ENCODE measurements at places on chromosomes 11 and 22.

DNA sequence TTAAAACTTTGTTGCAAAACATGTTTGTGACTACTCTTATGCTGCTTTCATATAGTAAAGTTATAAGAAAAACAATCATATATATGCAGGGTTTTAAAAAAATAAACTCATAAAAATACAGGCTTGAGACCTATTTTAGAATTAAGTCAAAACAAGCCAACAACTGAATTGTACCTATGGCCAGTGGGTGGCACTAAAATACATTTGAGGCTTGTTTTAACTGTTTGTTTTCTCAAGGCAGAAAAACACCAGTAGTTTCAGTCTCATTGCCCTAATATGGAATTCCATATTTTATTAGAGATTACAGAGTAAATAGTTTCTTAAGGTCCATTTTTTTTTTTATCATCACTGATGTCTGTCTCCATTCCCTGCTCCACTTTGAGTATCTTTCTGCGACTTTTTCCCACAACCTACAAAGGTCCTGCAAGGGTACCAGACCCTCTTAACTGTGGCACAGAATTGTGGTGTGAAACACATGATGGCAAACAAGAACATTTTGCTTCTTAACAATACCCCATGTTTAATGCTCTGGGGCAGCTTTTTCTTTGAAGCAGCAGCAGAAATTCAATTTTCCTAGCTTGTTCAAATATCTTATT lies 8.5 kb upstream of the CCDC89 start:
- peak; percentile 39 for DNase-seq

DNA sequence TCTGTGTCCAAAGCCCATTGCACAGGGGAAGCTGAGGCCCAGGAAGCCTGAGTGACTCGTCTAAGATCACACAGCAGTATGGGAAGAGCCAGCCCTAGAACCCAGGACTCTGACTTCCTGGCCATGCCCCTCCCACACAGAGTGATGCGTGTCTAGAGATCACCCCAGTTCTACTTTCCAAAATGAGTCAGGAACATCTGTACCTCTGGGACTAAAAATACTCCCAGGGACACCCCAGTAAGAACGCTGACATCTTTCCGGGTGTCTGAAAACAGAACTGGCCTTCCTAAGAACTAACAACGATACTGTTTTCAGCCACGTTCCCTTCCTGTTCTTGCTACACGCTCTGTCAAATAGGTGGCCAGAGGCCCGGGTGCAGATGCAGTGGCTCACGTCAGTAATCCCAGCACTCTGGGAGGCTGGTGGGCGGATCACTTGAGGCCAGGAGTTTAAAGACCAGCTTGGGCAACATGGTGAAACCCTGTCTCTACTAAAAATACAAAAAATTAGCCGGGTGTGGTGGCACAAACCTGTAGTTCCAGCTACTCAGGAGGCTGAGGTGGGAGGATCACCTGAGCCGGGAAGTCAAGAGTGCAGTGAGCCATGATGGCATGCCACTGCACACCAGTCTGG lies 21.7 kb upstream of the PDGFB start:
- DNase-seq = no peak

GRCh38 chr11:21160140-21160539 lies 490.8 kb downstream of the NELL1 start:
- DNase-seq = no peak

- DNase-seq = peak; percentile 62
Measured at GRCh38 chr11:118290923-118291322, 13.6 kb upstream of the CD3E start.

GRCh38 chr22:44535362-44536095 lies 37.5 kb upstream of the RTL6 start:
- DNase-seq = no peak

DNA sequence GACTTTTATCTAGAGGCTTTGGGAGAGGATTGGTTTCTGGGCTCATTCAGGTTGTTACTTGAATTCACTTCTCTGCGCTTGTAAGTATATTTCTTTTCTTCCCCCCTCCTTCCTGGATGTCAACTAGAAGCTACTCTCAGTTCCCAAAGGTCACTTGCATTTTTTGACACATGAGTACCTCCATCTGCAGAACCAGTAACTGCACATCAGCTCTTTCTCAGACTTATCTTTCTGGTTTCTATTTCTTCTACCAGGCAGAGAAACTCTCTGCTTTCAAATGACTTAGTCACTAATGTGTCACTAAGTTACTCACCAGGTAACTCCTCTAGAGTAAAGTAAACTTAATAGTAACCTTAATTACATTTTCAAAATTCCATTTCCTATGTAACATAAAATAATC lies 773.0 kb upstream of the LUZP2 start:
- DNase-seq = peak; percentile 7

DNA sequence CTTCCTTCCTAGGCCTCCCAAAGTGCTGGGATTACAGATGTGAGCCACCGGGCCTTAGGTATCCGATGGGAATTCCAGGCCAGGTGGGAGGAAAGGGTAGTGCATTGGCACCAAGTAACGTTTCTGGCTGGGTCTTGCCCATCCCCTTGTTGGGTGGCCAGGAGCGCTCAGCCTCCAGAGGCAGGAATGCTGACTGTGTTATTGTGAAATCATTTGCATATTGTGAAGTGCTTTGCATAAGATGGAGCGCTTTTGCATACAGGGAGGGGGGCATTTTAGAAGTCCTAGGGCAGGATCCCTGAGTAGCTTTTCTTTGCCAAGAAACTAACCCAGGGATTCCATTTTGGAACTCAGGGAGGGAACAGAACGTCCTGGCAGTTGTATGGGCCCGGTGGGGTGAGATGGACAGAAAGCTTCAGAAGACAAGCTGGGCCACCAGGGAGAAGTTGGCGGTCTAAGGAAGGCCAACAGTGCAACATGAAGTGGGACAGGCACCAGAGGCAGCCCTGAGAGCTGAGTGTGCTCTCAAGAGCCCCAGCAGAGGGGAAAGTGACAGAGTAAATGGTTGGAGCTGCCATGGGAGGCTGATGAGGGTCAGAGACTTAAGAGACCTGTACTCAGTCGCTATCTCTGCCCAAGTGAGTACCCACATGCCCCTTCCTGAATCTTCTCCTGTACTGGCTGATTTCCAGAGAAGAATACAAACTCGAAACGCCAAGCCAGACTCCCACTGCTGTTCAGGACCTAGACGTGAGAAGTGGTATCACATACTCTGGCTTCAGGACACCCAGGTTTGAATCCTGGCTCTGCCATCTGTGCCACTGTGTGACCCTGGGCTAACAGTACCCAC lies 1.3 kb upstream of the SLC39A13 start:
- no peak for DNase-seq

GRCh38 chr11:18321969-18322711 lies at the start of the genes GTF2H1 and HPS5:
Gene GTF2H1, plus strand, starts transcription at chr11:18322567. Its CDS starts 10,508 bp downstream, at chr11:18333075.
Gene HPS5, minus strand, starts transcription at chr11:18322140. Its CDS starts 4,282 bp downstream, at chr11:18317858.
- DNase-seq = peak; percentile 99

DNA sequence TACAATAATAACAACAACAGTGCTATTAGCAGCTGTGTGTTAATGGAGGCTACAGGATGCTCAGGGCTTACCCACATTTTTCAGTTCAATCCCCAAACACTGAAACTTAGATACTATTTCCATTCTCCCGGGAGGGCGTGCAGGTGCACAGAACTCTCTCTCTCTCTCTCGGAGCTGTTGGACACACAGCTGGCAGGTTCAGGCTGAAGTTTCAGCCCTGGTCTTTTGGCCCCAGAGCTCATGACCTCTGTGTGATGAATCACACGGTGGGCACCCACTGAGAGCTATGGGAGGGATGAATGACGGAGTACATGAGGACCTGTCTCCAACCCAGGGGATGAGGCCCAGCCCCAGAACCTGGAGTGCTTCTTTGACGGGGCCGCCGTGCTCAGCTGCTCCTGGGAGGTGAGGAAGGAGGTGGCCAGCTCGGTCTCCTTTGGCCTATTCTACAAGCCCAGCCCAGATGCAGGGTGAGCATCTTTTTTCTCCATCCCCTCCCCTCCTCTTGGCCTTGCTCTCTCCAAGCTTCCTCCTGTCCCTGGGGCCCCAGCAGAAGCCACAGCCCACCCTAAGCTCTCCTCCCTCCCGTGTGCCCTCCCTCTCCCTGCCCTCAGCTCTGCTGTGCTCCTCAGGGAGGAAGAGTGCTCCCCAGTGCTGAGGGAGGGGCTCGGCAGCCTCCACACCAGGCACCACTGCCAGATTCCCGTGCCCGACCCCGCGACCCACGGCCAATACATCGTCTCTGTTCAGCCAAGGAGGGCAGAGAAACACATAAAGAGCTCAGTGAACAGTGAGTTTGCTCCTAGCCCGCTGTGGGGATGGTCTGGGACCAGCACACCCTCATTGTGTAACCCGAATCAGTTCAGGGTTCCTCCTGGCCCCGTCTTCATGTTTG lies 16.9 kb downstream of the CSF2RB start:
- no peak for DNase-seq

DNA sequence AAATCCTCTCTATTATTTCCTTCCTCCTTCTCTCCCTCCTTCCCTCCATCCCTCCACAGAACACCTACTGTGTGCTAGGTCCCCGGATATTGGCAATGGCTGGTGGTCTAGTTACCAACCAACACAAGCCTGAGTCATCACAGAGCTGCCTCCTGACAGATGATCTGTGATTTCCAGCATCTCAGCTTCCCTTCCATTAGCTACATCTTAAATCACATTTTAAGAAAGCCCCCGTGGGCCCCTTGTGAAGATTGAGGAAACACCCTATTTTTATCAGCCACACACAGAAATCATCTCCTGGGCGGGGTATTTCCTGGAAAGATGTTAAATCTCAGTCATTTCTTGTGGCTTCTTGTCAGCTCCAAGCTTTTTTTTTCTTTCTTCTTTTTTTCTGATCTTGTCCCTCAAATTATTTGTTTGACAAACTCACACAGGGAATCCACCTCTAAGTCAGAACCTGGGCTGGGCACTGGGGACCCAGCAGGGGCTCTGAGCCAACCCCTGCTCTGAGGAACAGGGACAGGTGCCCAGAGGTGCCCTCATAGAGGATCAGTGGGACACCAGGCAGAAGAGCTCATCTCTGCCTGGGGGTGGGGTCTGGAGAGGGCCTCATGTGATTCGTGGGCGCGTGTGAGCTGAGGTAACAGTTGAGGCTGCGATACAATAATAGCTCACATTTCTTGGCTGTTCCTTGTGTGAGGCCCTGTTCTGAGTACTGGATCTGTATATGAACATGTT lies 42.4 kb downstream of the CACNA1I start:
- no peak for DNase-seq

DNA sequence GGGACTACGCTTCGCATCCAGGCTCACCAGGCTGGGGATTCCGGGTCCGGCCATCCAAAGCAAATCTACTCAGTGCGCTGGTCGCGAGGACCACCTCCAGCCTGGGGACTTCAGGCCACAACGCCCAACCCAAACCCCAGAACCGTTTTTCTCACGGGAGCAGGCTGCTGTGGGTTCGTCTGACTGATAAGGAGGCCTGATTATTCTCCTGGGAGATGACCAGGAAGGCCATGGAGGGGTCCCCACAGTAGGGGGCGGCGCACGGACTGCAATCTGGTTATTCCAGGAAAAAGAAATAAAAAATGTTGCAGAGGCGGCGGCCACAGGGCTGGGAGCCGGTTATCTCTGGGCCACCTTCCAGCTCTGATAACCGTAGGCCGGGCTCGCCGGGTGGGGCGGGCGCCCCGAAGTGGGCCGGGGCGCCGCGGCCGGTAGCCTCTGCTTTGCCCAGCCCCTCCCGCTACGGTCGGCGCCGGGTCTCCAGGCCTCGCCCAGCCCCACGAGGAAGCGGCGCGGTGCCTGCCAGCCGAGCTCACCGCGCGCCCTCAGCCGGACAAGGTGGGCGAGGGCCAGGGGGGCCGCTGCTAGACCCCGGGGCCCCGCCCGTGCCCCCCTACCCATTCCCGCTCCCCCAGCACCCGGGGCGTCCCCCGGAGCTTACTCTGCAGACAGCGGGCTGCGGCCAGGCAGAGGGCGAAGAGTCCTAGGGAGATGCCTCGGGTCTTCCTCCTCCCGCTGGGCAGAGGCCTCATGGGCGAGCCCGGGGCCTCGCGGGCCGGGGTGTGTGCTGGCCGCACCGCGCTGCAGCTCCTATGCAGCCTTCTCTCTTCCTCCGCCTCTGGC lies 446 bp downstream of the VSTM5 start:
- DNase-seq = no peak

DNA sequence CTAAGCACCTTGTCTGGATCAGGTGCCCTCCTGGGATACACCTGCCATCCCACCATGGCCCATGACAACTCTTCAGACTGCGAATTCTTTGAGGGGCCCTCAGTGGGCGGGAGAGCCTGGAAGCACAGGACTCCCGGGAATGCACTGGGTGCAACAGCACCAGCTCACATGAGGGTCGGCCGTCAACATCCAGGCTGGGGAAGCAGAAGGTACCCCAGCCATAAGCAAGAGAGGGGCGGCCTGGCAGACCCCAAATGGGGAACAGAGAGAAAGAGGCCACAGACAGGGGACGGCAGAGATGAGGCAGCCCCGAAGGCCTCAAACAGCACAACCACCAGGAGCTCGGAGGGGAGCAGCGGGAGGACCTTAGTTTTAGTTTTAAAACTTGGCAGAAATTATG lies 94.4 kb downstream of the PHF21B start:
- DNase-seq = no peak

DNA sequence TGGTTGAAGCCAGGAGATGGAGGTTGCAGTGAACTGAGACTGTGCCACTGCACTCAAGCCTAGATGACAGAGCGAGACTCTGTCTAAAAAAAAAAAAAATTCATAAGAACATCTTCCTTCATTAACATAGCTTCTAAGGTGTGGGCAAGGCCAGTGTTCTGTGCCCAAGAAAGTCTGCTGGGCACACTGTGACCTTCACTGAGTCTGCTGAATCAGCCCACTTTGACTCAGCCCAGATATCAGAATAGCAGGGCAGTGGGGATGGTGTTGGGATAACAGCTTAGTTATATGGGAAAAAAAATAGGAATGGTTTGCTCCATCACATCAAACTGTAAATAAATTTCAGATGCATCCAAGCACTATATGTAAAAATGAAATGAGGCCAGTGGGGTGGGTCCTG lies 32.4 kb upstream of the XBP1 start:
- DNase-seq = no peak

DNA sequence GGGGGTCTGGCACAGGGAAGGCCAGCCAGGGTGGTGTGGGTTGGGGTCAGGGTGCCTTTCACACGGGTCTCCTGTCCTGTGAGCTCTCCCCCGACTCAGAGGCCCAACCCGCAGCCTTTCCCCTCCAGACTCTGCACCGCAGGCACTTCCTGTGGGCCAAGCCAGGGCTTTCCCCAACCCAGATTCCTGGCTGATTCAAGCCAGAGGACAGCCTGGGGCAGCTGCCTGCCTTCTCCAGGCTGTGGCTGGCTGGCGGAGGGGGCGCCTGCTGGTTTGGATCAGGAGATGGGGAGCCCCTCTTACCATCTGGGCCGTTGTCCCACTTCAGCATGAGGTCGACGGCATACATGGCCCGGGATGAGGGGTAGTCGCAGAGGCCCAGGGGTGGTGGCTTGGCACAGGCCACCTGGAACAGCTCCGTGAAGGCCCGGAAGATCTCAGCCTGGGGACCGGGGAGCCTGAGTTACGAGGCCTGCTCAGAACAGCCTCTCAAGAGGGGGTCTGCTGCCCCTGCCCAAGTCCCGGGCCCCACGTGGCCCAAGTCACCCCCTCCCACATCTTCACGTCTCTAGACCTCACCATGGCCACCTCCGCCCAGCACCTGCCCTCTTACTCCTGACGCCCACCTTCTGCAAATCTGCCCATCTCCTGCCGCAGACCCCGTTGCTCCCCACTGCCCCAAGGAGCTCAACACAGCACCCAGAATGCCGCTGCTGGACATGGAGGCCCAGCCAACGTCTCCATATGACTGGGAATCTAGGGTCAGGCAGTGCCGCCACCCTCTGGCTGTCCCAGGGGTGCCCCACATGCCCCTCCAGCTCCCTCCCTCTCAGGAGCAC lies 17.3 kb downstream of the TSPO start:
- DNase-seq = no peak

- DNase-seq = no peak
Measured at GRCh38 chr11:37957717-37958116, 1359.7 kb upstream of the RAG2 start.

- peak; percentile 20 for DNase-seq
Measured at GRCh38 chr11:64649291-64649697, 58.3 kb downstream of the SLC22A12 start.
